ENCODE measurements at places on chromosomes 3 and 15.

DNA sequence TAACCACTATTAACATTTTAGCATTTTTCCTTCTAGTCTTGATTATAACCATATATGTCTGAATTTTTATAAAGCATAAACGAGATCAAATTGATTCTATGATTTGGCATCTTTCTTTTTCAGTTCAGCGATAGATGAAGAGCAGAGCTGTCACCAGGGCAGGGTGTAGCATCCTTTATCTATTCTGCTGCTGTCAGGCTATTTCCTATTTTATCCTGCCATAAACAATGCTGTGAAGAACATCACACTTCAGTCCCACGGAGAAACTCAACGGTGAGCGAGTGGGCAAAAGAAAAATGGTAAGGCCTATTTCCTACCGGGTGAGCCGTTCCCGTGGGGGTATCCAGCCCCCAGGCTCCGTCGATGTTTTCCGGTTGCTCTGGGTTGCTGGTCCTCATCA, 15.5 kb downstream of the TMEM40 start:
- no peak for DNase-seq

- no peak for DNase-seq
Observed at GRCh38 chr3:107421170-107421792, 44.0 kb downstream of the CCDC54 start.

DNA sequence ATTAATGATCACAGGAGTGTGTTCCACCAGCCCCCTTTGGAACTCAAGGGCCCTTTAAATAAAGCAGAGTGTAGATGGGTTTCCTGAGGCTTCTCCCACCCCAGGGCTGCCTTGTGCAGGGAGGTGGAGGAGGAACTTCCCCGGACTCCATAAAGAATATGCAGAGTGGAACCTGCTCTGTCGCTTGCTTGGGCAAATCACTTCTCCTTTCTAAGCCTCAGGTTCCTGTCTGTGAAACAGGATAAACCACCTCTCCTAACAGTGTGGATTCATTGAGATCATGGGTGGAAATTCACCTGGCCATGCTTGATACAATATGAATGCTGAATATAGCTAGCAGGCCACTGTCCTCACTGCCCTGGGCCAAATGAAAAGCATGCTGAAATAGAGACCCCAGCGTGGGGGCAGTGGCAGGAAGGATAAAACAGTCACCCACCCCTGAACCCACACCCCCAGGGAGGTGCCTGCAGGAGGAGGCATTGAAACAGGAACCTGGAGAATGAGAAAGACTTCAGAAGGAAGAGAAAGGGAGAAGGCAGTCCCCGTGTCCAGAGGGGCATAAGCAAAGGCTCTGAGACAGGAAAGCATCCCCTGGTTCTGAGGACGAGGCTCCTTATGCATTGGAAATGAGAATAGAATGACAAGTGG, 41.1 kb upstream of the CHRNB4 start:
- no peak for DNase-seq

DNA sequence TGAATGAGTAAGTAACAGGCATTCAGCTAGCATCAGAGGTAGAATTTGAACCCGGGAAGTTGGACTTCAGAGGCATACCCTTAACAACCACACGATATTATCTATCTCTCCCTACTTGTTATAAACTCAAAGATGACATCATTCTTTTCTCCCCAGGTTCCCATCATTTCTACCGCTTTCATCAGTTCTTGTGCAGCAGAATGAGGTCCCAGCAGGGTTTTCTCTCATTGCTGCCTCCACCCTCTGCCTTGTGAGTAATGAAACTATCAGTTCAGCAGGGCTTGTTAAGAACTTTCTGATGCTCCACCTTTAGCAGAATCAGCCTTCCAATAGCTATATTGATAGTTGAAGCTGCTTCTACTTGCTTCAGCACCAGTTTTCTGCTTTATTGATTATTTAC, 487.5 kb upstream of the KCNMB2 start:
- no peak for DNase-seq

GRCh38 chr15:101048581-101049030, 129.4 kb downstream of the LRRK1 start:
- DNase-seq: peak; percentile 15

GRCh38 chr3:8629151-8630021, 15.2 kb downstream of the SSUH2 start:
- DNase-seq: peak; percentile 64

DNA sequence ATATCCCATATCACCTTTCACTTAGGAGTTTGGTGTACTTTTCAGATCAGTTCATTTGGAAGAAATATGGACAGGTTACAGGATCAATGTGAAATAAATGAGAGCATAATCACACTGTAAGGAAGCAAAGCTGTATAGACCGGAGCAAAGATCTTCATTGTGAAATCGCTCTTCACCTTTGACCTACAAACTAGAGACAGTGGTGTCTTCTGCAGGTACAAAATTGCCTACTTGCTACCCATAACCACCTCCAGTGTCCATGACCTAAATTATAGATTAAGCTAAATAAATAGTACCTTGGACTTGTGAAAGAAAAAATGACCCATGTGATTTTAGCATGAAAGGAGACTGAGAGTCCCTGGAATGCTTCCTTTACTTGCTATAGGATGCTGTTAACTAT, 379.5 kb upstream of the SUCLG2 start:
- DNase-seq: no peak

GRCh38 chr3:14209581-14210289, 31.1 kb downstream of the LSM3 start:
- no peak for DNase-seq

GRCh38 chr15:44500555-44500954, 36.4 kb upstream of the EIF3J start:
- DNase-seq: no peak

DNA sequence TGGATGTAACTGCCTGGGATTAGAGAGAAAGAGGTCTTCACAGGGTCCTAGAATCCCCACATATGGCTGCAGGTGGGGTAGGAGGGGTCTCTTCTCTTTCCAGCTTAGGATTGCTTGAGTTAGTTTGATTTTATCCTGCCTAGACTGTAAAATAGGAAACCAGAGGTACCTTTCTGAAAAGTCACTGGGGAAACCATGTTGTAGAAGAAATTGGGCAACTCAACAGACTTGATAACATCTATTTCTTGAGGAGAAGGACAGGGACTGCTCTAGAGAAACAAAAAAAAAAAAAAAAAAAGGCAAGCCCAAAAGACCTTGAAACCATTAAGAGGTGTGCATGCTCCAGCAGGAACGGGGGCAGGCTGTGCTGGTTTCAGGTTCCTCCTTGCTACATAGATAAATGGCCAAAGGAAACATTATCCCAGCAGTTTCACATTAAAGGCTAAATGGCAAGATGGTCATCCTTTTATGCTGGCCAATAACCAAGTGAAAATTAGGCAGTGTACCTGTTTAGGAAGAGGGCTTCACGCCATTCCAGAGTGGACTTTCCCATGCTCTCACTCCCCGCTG, 116.1 kb downstream of the ALDH1A2 start:
- no peak for DNase-seq

- DNase-seq: no peak
Observed at GRCh38 chr3:7432610-7433009, 571.7 kb downstream of the GRM7 start.

- DNase-seq: no peak
Observed at GRCh38 chr3:103705641-103706040, 1270.8 kb downstream of the ZPLD1 start.

DNA sequence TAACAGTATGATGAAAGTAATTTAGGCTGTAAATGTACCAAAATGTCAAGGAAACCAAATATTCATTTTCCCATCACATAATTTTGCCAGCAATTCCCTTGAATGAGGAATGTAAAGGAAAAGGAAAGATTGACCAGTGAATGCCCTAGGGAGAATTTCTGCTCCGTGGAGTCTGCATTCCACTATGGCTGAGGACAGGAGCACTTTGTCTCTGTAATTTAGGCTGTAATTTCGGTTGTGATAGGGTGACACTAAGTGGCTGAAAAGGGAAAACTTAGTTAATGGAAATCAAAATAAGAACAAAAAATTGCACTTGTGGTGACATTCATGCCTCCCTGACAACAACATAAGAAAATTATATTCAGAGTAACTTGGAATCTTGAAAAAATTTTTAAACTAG, 8.3 kb upstream of the TMEM207 start:
- no peak for DNase-seq

DNA sequence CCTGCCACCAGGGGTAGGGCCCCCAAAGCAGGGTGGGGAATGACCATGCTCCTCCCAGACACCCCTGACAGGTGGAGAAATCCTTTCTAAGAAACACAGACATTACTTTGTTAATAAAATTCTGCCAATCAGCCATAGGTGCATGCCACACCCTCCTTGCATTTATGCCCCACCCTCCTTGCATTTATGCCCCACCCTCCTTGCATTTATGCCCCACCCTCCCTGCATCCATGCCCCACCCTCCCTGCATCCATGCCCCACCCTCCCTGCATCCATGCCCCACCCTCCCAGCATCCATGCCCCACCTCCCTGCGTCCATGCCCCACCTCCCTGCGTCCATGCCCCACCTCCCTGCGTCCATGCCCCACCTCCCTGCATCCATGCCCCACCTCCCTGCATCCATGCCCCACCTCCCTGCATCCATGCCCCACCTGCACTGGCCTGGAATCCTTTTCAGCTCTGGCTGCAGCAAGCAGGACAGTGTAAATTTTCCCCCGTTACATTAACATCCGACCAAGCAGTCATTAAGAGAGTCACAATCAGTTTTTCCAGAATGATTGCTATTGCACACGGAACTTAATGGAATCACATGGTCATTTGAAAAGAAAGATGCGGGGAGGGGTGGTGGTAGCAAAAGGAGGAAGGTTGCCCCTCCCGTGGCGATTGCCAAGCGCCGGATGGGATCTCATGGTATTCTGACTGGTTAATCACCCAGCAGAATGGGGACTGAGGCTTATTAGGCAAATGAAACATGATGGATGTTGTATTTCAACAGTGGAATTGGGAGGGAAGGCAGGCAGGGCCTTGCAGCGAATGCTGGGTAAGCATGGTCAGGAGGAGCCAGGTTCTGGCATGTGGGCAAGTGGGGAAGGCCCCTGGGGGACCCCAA, 91.2 kb downstream of the TLE3 start:
- no peak for DNase-seq

GRCh38 chr3:123300583-123300982, 98.8 kb downstream of the SEC22A start:
- no peak for DNase-seq

- no peak for DNase-seq
Observed at GRCh38 chr3:139265131-139266016, 78.4 kb upstream of the MRPS22 start.

GRCh38 chr15:79804838-79805237, 92.0 kb downstream of the MTHFS start:
- no peak for DNase-seq

- no peak for DNase-seq
Observed at GRCh38 chr15:91783008-91783407, 70.5 kb upstream of the SLCO3A1 start.

Data from right hindlimb (tissue), 1 donor.